Progenitor cell of endocrine pancreas (in vitro differentiated cells): ENCODE measurements at places on chromosomes 11 and 22. TPM values are rescaled to one million over a fixed set of nuclear protein-coding genes. Genes with fewer than 3 reads are reported as not detected.

PMM1 gene
- total RNA-seq = 46.0 and 51.3 TPM in 2 replicates

DNA sequence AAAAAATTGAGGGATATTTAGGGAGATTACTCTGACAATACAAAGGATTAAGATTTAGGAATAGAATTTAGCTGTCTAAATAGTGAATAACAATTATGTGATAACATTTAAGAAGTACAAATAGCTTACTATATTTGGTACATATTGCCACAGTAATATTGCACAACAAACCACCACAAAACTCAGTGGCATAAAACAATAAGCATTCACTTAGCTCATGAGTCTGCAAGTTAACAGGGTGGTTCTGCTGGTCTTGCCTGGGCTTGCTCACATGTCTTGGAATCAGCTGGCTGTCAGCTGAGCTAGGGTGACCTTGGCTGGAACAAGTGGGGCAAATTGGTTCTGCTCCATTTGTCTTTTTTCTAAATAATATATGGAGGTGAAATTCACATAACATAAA, 115.1 kb downstream of the DCDC1 start:
- no peak overlapping the region for H3K27ac ChIP-seq
- H3K27me3 ChIP-seq = no peaks in the 10 kb centered on the region

PIK3IP1 gene
- 6.2 and 7.6 TPM in 2 replicates for total RNA-seq

CASP1 gene
- total RNA-seq = not detected in 2 replicates

- H3K4me1 ChIP-seq = peaks cover 4% of the 10 kb centered on the region
- no peaks in the 10 kb centered on the region for H3K36me3 ChIP-seq
- no peak overlapping the region for H3K27ac ChIP-seq
- H3K4me3 ChIP-seq = peak overlapping the region; percentile 60
- H3K27me3 ChIP-seq = peaks cover 10% of the 10 kb centered on the region
Measured at GRCh38 chr11:65778901-65779668, 1.7 kb downstream of the AP5B1 start.

DNA sequence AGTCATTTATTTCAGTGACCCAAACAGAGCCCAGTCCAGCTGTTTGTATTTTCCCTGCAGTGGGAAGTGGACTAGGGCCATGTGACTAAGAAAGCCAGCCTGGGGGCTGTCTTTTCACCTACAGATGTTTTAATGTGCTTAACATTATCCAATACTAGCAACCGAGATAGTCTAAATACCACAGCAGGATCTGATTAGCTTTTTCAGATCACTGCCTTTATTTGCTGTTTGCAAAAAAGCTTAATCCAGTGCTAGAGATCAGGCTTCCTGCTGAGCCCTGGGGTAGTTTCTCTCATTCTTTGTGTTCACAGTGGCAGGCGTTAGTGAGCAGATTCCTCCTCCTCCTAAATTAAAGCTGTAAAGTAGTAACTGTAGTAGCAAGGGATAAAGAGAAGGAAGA, 35.0 kb downstream of the ZC3H12C start:
- peak overlapping the region; percentile 89 for H3K27ac ChIP-seq
- no peak for DNase-seq
- no peak overlapping the region for H3K4me3 ChIP-seq
- peaks cover 36% of the 10 kb centered on the region for H3K4me1 ChIP-seq
- H3K27me3 ChIP-seq = no peaks in the 10 kb centered on the region
- H3K36me3 ChIP-seq = peaks cover 2% of the 10 kb centered on the region

SYT8 gene
- 0.69 and 1.5 TPM in 2 replicates for total RNA-seq

- no peak for DNase-seq
- H3K27ac ChIP-seq = no peak overlapping the region
- no peaks in the 10 kb centered on the region for H3K27me3 ChIP-seq
- no peaks in the 10 kb centered on the region for H3K36me3 ChIP-seq
- H3K4me1 ChIP-seq = no peaks in the 10 kb centered on the region
- no peak overlapping the region for H3K4me3 ChIP-seq
Measured at GRCh38 chr11:86167499-86168164, 76.9 kb upstream of the EED start.

TEX12 gene
- not detected in 2 replicates for total RNA-seq

DNA sequence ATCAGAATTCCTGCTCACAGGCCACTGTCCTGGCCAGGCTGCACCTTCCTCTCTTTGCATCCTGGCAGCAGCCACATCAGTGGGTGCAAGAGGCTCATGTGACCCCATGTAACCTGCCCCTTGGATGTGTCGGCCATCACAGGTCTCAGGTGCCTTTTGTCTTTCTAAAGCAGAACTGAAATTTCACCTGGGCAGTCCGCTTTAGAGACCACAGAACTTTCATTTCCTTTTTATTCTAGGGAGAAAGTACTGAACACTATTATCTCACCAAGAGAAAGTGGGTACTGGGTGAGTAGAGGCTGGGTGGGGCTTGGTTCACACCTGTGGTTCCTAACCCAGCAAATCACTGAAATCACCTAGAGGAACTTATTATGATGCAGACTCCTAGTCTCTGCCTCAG, 51.7 kb upstream of the NUP160 start:
- DNase-seq = no peak
- no peak overlapping the region for H3K27ac ChIP-seq
- no peaks in the 10 kb centered on the region for H3K36me3 ChIP-seq
- no peaks in the 10 kb centered on the region for H3K4me1 ChIP-seq

KCNE3 gene
- total RNA-seq = 1.0 and 1.9 TPM in 2 replicates

DNA sequence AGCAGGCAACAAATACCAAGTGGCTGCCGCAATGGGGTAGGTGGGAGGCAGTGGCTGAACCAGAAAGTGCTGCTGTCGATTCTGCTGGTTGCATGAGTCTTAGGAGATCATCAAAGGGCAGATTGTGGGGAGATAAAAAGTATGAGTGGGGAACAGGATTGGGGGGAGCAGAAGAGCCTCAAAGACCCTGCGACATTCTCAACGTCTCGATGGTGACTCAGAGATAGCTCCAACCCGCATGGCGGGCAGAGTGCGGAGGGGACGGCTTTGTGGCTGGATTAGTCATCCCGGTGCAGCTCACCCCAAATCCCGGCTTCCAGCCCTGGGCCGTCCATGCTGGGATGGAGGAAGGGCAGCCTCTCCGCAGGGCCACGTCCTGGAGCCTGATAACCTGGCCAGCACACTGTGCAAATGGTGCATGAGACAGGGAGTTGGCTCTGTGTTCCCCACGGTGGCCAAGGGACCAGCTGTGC, 11.6 kb upstream of the RTN4R start:
- no peak overlapping the region for H3K4me3 ChIP-seq
- H3K27me3 ChIP-seq = peaks cover 9% of the 10 kb centered on the region
- no peak overlapping the region for H3K27ac ChIP-seq
- no peak for DNase-seq
- no peaks in the 10 kb centered on the region for H3K4me1 ChIP-seq

MS4A3 gene
- total RNA-seq = not detected in 2 replicates

- peaks cover 45% of the 10 kb centered on the region for H3K36me3 ChIP-seq
- no peaks in the 10 kb centered on the region for H3K27me3 ChIP-seq
- peaks cover 31% of the 10 kb centered on the region for H3K4me1 ChIP-seq
- no peak overlapping the region for H3K4me3 ChIP-seq
- DNase-seq = no peak
Measured at GRCh38 chr11:62567018-62567633, 6.6 kb downstream of the EEF1G start.

CALCA gene
- total RNA-seq = 0.47 and 0.57 TPM in 2 replicates

GRCh38 chr11:80815752-80816453, 1375.1 kb upstream of the TENM4 start:
- no peaks in the 10 kb centered on the region for H3K27me3 ChIP-seq
- H3K27ac ChIP-seq = no peak overlapping the region
- H3K4me3 ChIP-seq = no peak overlapping the region

DNA sequence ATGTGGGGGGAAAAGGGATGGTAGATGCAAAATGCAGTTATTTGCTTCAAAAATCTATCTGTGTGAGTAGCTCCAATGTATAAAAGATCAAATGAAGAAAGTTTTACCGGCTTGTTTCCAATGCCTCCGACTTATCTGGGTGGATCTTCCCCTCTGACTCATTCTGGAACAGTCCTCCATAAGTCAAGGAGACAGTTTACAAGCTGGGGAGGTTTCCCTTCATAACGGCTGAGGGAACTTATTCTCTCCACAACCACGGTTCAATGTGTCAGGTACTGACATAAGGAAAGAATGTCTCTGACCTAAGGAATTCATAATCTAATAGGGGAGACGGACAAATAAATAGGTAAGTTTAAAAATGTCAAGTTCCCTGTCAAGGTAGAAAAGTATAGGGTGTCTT, 49.7 kb upstream of the BIRC3 start:
- H3K4me1 ChIP-seq = peaks cover 39% of the 10 kb centered on the region
- peak overlapping the region; percentile 92 for H3K27ac ChIP-seq

ZNF143 gene
- total RNA-seq = 42.6 and 50.8 TPM in 2 replicates

- H3K27ac ChIP-seq = no peak overlapping the region
- no peaks in the 10 kb centered on the region for H3K36me3 ChIP-seq
- DNase-seq = no peak
- H3K4me1 ChIP-seq = no peaks in the 10 kb centered on the region
Measured at GRCh38 chr11:71425860-71426259, 22.3 kb downstream of the DHCR7 start.

DNA sequence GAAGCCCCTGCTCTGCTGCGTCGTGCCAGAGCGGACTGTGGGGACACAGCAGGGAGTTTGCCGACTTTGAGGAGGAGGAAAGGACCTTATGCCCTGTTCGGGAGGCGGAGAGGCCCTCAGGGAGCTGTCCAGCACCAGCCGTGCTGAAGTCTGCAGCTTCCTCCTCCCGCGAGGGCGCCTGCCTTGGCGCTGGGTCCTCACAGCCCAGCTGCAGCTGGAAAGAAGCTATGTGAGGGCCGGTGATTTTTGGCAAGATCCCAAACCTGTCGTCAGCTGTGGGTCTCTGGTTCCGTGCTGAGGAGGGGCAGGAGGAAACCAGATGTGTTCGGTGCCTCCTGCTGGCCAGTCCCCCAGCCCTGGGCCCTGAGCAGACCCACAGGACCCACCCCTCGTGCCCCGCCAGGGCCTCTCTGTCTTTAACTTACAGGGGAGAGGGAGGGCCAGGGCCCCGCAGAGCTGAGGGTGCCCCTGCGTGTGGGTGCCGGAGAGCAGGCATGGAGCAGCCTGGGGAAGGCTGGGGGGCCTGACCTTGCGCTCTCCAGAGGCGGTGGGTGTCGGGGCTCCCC, 12.0 kb downstream of the BRSK2 start:
- no peaks in the 10 kb centered on the region for H3K36me3 ChIP-seq
- no peak overlapping the region for H3K4me3 ChIP-seq
- DNase-seq = peak; percentile 79
- no peaks in the 10 kb centered on the region for H3K4me1 ChIP-seq
- H3K27ac ChIP-seq = no peak overlapping the region

A4GALT gene
- 0.47 and 1.1 TPM in 2 replicates for total RNA-seq

GNAZ gene
- total RNA-seq = 16.3 and 19.2 TPM in 2 replicates

DNA sequence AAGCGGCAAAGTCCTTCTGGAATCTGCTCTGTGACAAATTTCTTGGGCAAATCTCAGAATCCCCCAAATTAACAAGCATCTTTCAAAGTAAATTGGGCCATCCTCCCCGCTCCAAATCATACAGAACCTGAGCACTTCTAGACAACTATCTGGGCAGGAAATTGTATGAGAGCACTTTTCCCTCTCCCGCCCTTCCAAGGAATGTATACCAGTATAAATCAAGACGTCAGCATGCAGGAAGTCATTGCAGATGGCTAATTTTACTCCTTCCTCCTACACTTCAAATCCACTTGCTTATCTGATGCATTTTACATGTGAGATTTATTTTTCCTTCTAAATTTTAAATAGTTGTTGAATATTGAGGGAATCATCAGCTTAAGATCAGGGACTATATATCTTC, 52.1 kb downstream of the NTM start:
- no peak overlapping the region for H3K4me3 ChIP-seq
- H3K27me3 ChIP-seq = peaks cover 67% of the 10 kb centered on the region
- H3K27ac ChIP-seq = no peak overlapping the region
- H3K36me3 ChIP-seq = no peaks in the 10 kb centered on the region

DNA sequence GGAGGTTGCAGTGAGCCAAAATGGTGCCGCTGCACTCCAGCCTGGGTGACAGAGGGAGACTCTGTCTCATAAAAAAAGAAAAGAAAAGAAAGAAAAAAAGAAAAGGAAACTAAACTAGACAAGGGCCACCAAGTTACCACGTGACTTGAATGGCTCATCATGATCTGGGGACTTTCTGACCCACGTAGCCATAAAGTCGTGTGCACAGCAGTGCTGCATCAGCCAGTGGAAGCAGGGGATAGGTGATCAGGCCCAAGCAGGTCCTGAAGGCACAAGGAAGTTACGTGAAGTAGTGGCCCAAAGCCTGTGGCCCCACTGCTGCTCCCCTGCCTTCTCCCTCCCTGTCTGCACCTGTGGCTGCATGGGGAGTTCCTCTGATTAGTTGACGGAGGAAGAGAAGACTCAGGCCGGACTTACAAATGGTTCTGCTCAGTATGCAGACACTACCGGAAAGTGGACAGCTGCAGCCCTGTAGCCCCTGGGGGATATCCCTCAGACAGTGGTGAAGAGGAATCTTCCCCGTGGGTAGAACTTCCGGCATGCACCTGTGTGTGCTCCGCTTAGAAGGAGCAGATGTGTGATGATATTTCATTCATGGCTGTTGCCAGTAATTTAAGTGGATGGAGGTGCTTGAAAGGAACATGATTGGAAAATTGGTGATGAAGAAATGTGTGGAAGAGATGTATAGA, 18.2 kb upstream of the CD81 start:
- peaks cover 36% of the 10 kb centered on the region for H3K27me3 ChIP-seq
- H3K27ac ChIP-seq = no peak overlapping the region
- no peaks in the 10 kb centered on the region for H3K4me1 ChIP-seq
- no peaks in the 10 kb centered on the region for H3K36me3 ChIP-seq
- no peak for DNase-seq

GRCh38 chr11:30197869-30198268, 32.9 kb upstream of the FSHB start:
- DNase-seq = no peak
- no peaks in the 10 kb centered on the region for H3K36me3 ChIP-seq
- no peak overlapping the region for H3K4me3 ChIP-seq
- H3K4me1 ChIP-seq = no peaks in the 10 kb centered on the region
- H3K27ac ChIP-seq = no peak overlapping the region

GRCh38 chr11:20156876-20157613, 3.2 kb downstream of the DBX1 start:
- no peak overlapping the region for H3K27ac ChIP-seq
- DNase-seq = no peak
- H3K36me3 ChIP-seq = no peaks in the 10 kb centered on the region
- peak overlapping the region; percentile 21 for H3K4me3 ChIP-seq
- peaks cover 86% of the 10 kb centered on the region for H3K27me3 ChIP-seq
- H3K4me1 ChIP-seq = peaks cover 3% of the 10 kb centered on the region

- peaks cover 3% of the 10 kb centered on the region for H3K4me1 ChIP-seq
- no peaks in the 10 kb centered on the region for H3K36me3 ChIP-seq
- peaks cover 24% of the 10 kb centered on the region for H3K27me3 ChIP-seq
- H3K4me3 ChIP-seq = no peak overlapping the region
- DNase-seq = no peak
- no peak overlapping the region for H3K27ac ChIP-seq
Measured at GRCh38 chr11:131764126-131764525, 393.7 kb downstream of the NTM start.

NCF4 gene
- not detected in 2 replicates for total RNA-seq

FANCF gene
- 30.2 and 32.8 TPM in 2 replicates for total RNA-seq

DEAF1 gene
- total RNA-seq = 49.2 and 57.0 TPM in 2 replicates

TUBA8 gene
- total RNA-seq = 2.4 and 3.2 TPM in 2 replicates

GRCh38 chr11:67505605-67506396, 638 bp upstream of the PITPNM1 start:
- DNase-seq = peak; percentile 77
- H3K4me1 ChIP-seq = peaks cover 25% of the 10 kb centered on the region
- peak overlapping the region; percentile 81 for H3K4me3 ChIP-seq
- peaks cover 14% of the 10 kb centered on the region for H3K27me3 ChIP-seq
